ENCODE measurements at places on chromosomes 6 and 20.

- no peak for DNase-seq
Observed at GRCh38 chr20:11686820-11687543, 230.7 kb upstream of the BTBD3 start.

- no peak for DNase-seq
Observed at GRCh38 chr6:51678905-51679620, 408.4 kb downstream of the PKHD1 start.

DNA sequence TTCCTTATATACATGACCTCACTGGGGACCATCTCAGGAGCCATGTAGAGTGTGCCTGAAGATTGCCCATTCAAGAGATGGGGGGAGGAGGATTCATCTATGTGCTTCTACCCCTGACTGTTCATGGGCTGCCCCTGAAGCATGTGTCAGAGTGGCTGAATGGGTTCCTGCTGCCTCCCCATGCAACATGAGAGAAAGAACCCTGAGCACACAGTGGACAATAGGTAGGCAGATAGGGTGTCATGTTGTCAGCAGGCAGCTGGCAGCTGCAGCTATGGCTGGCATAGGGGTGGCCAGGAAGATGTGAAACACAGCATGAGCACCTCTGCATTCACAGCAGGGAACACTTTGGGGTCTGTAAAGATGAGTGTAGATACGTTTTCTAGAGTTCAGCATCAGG lies 208.4 kb upstream of the CNR1 start:
- DNase-seq, result no peak

DNA sequence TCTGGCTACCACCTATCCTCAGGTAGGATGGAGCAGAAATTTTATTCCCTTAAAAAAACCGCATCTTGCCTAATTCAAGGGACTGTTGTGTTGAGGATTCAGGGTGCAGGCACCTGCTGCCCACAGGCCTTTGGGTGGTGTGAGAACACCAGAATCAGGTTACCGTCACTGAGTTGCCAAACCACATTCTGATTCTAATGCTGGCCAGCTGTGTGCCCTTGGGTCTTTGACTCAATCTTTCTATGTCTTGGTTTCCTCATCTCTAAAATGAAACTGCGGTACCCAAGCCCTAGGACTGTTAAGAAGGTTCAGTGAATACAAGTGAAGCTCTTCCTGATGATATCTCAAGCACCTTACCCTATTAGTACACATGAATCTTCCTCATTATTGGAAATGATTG lies 827.3 kb downstream of the DHX35 start:
- no peak for DNase-seq

GRCh38 chr20:3208786-3209256 lies 477 bp upstream of the ITPA start:
- no peak for DNase-seq

- no peak for DNase-seq
Observed at GRCh38 chr6:43671801-43672690, 15.5 kb downstream of the MRPS18A start.

- no peak for DNase-seq
Observed at GRCh38 chr20:42639140-42639539, 550.6 kb downstream of the PTPRT start.

DNA sequence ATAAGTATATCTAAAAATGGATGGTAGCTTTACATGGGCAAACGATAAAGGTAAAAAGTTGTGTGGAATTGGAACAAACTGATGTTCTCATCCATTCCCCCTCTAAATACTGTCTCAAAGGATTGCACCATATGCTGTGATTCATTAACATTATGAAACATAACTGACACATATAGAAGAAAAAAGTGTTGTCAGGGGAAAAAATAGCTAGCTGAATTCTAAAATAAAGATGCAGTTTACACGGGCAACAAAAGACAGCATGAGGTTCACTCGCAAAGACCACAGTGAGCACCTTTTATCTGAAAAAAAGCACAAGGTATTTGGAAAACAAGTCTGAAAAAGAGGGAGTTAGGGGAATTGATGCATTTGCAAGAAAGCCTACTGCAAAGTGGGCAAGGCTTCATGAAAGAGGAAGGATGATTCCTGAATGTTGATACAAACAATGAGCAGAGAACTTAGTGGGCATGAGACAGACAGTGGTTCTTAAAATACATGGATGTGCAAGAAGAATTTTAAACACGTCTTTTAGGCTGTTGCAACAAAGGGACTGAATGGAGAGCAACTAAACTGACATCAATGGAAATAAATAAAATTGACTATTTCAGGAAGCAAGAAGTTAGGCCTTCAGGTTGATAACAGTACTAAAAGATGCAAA lies 280.9 kb downstream of the KIF16B start:
- DNase-seq, result no peak

DNA sequence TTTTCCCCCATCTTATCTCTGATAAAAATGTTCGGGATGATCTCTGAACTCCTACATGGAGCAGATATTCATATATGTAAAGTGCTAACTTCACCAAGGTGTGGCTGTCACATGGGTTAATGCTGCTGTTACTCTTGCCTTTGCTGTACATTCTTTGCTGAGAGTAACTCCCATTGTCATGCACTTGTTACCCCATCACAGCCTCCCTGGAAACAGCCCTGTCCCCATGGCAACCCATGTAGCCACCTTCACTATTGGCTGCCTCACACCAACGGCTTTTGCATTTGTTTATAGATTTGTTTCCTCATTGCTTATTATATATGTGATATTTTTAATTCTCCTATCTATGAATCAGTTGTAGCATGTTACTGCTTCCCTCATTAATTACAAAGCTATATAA lies 17.3 kb upstream of the IBTK start:
- no peak for DNase-seq

- DNase-seq, result no peak
Observed at GRCh38 chr20:17618673-17619013, 48.8 kb downstream of the DSTN start.

All from vagina (tissue), 2 donors.